ENCODE measurements at places on chromosomes 11 and 22.

DNA sequence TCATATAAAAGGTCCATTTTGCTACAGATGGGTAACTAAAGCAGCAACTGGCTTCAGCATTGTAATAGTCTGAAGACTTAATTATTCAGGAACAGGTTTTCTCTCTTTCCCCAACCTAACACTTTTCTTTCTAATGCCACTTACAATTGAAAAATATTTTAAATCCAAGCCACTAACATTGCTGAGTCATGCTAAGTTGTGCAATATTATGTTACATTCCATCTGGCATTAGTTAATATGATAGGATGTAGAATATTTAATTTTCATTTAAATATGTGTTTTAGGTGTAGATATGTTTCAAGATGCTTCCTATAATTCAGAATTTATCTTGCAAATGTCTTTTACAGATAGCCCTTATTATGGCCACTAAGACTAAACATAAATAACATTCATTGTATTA is 98.6 kb downstream of the KIF18A start:
- DNase-seq = no peak

- no peak for DNase-seq
Measured at GRCh38 chr11:27912916-27913315, 195.0 kb downstream of the KIF18A start.

GRCh38 chr11:121595717-121596161 is 143.0 kb upstream of the SORL1-AS1 start:
- DNase-seq = peak; percentile 53

DNA sequence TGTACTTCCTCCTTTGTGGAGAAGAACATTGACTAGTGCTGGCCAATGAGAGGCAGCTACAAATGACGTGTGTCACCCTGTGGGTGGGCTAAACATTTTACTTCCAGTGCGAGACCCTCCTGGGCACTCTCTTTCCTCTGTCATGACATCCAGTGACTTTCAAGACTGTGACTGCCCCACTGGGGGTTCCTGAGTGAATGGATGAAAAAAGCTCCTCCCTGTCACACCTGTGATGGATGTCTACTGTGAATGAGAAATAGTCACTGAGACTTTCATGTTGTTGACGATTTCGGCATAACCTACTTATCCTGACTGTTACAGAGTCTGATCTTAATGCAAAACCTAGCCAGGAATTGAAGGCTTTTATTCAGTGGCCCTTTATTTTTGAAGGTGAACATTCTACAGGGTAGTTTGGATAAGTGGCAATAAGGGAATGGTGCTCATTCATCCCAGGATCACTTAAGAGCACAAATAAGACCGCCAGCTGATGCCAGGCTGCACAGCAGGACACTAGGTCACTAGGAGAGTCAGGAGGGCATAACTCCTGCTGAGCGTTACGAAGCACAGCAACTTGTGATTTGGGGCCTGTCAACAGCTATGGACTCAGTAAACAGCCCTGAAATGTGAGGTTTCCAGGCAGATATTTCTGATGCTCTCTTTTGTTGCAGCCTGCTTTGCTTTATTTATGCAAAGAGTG is 636.6 kb downstream of the NTM start:
- no peak for DNase-seq

DNA sequence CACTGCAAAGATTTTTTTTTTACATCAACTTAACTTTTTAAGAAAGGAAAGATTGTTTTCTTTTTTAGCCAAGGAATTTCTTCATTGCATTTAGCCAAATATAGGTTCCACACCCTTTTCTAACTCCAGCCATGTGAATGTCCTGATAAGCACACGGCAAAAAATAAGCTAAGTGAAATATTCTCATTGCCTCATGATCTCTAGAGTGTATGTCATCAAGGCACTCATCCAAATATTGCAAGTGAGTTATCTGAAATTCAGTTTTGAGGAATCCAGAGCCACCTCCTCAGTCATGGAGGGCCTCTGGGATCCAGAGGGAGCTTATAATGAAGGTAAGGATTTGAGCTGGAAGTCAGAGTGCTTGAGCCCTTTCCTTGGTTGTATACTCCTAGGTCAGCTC is 80.0 kb downstream of the BLID start:
- no peak for DNase-seq

- no peak for DNase-seq
Measured at GRCh38 chr11:57315491-57315890, 9.3 kb downstream of the TNKS1BP1 start.

- DNase-seq = no peak
Measured at GRCh38 chr11:720642-721246, 14.7 kb downstream of the EPS8L2 start.

- DNase-seq = no peak
Measured at GRCh38 chr22:40519284-40519947, 117.1 kb downstream of the MRTFA start.

DNA sequence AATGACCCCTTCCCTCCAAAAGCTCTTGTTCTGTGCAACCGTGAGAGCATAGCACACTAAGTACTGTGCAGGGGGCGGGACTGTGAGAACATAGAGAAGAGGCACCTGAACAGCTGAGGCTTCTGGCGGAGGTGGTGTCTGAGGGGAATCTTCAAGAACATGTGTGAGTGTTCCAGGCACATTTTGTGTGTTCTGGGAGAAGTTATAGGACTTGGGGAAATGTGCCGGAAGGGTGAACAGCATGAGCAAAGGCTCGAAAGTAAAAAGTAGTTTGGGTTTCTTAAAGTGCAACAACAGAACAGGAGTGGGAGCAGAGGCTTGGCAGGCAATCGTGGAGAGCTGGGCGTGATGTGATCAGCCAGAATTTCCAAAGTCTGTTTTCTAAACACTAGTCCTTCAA is 12.4 kb upstream of the SYN3 start:
- no peak for DNase-seq

DNA sequence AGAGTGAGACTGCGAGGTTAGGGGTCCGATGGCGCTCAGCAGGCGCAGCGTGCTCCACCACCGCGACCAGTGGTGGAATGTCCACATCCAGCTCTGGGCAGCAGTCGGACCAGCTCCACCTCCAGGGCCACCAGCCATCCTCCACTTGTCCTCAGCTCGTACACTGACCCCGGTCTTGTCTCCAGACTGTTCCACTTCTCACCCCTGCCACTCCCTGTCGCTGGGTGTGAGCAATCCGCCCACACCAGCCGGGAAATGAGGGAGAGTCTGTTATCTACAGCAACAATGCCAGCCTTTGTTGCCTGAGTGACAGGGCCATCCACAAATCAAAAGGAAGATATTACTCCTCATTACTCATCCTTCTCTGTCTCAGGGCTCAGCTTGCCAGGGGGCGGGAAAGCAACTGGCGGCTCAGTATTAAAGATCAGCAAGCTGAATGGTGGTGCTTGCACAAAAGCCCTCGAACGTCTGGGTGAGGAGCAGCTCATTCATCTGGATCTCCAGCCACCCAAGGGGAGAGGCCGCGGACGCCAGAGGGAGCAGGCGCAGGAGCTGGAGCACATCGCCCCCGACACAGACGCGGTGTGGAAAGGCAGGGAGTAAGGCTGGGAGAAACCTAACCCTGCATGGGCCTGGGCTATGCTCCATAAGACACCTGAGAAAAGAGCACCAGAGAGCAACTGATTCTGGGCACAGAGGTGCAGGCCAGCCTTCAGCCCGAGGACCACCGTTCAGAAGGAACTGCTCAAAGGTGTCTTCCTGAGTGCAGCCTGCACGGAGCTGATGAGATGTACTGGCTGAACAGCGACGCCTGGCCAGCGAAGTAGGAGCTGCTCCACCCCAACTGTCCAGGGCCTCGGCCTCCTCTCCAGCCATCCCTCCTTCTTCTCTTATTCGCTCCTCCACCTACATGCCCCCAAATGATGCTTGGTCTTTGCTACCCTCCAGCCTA is 21.9 kb downstream of the IGSF9B start:
- no peak for DNase-seq

GRCh38 chr11:128497061-128497775 is 90.1 kb downstream of the ETS1 start:
- peak; percentile 72 for DNase-seq

DNA sequence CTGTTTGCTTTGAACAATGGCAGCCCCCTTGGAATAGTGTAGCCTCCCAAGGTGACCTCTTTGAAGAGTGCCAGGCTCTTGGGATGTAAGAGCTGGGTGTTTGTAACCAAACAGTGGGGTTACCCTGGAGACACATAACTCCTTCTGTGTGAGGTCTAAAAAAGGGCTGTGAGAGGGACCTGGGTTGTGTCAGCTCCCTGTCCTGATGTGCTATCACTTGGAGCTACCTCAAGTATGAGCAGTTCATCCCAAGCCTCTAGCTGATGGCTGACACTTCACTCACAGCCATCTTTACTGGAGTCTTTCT is 40.2 kb downstream of the TSPAN18 start:
- no peak for DNase-seq

DNA sequence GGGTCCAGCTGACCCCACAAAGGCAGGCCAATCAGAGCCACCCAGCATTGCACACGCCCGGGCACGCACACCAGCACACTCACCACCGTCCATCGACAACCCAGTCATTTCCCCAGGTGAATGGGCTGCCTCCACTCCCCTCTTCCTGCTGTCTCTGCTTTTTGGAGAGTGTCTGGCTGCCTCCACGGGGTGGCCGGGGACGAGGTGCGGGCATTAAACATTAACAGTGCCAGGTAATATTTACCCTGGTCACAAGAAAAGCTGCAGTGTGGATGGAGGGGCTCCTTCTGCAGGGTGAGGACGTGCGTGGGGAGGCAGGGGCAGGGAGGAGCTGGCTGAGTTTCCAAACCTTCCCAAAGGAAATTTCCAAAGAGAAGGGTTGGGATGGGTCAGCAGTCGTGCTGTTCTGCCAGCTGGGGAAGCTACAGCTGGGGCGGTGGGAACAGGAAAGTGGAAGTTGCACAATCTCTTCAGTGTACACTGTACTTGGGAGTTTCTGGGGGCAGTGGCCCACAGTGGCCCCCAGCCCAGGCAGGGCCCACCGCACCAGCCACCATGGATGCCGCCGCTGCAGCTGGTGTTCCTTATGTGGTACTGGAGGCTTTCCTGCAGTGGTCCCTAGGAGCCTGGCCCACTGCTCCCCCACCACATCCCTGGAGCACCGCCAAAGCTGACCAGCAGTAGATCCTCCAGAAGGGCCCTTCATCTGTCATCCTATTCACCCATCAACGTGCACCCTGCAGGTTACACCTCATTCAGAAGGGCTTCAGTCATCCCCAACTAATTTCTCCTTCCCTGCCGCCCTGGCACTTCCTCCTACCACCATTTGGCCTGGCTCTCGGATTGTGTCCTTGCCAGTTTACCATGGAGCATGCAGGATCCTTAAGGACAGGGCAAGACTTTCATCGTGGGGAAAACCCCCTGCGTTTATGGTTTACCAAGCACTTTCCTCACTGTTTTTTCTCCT is at the start of gene FXYD2:
Gene FXYD2, minus strand, starts transcription at position 174 of the 967 bp plus-strand sequence. Its CDS starts 66 bp downstream, at position 108.
- no peak for DNase-seq

- DNase-seq = no peak
Measured at GRCh38 chr11:35006389-35007128, 90.1 kb downstream of the PDHX start.

DNA sequence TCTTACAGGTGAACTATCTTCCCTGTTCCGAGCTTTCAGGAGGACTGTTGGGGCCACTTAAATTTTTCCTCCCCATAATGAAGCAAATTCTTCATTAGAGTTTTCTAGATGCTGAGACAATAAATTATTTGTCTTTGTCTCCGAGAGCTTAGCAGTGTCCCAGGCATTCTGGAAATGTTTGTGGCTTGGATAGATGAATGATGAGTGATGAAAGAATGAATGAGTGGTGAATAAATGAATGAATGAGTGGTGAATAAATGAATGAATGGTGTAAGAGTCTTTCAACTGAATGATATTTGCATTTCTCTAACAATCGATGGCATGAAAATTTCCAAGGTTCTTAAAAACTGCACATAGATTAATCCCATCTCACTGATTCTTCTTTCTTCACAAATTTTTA is 52.8 kb downstream of the AHNAK start:
- no peak for DNase-seq
